ENCODE measurements at places on chromosomes 4 and X.

- H3K4me3 ChIP-seq, result peak overlapping the region; percentile 14
- H3K27ac ChIP-seq, result no peak overlapping the region
- DNase-seq, result no peak
- H3K4me1 ChIP-seq, result no peaks in the 10 kb centered on the region
- no peaks in the 10 kb centered on the region for H3K36me3 ChIP-seq
These were observed 1.8 kb downstream of the VSIG4 start for GRCh38 chrX:66038115-66038514.

- no peaks in the 10 kb centered on the region for H3K4me1 ChIP-seq
- H3K27me3 ChIP-seq, result no peaks in the 10 kb centered on the region
- H3K4me3 ChIP-seq, result no peak overlapping the region
- DNase-seq, result no peak
These were observed 316.7 kb downstream of the RPA4 start for GRCh38 chrX:97200454-97200853.

- DNase-seq, result no peak
- H3K36me3 ChIP-seq, result peaks cover 80% of the 10 kb centered on the region
- peaks cover 5% of the 10 kb centered on the region for H3K4me1 ChIP-seq
- H3K27ac ChIP-seq, result peak overlapping the region; percentile 81
- H3K27me3 ChIP-seq, result no peaks in the 10 kb centered on the region
- no peak overlapping the region for H3K4me3 ChIP-seq
These were observed 19.4 kb downstream of the LYAR start for GRCh38 chr4:4270529-4270928.

DNA sequence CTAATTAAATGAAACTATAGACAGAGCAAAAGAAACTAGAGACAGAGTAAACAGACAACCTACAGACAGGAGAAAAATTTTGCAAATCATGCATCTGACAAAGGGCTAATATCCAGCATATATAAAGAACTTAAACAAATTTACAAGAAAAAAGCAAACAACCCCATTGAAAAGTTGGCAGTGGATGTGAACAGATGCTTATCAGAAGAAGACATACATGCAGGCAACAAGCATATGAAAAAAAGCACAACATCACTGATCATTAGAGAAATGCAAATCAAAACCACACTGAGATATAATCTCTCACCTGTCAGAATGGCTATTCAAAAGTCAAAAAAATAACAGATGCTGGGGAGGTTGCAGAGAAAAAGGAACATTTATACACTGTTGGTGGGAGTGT is 14.8 kb downstream of the ZNF280C start:
- no peaks in the 10 kb centered on the region for H3K4me1 ChIP-seq
- no peak for DNase-seq
- H3K4me3 ChIP-seq, result no peak overlapping the region
- H3K36me3 ChIP-seq, result no peaks in the 10 kb centered on the region

- no peak for DNase-seq
- peaks cover 19% of the 10 kb centered on the region for H3K4me1 ChIP-seq
- H3K4me3 ChIP-seq, result no peak overlapping the region
- H3K27ac ChIP-seq, result no peak overlapping the region
These were observed 98.3 kb downstream of the RAPGEF2 start for GRCh38 chr4:159201168-159201567.

DNA sequence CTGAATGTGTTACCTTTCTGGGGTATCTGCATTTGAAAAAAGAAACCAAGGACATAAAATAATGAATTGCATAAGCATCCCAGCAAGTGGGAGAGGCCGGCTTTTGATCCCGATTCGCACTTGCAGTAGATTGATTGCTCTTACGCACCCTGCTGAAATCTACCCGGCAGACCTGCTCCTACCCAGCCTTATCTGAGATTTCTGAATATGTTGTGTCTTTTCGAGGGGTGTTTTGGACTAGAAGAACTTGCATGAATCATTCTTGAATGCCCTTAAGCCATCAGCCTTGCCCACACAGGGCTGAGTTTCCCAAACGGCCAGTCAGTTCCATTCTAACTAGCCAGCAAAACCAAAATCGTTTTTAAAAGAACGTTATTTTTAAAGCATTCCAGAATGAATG is 174.4 kb upstream of the BCOR start:
- peaks cover 7% of the 10 kb centered on the region for H3K4me1 ChIP-seq
- no peak overlapping the region for H3K4me3 ChIP-seq
- no peaks in the 10 kb centered on the region for H3K36me3 ChIP-seq

DNA sequence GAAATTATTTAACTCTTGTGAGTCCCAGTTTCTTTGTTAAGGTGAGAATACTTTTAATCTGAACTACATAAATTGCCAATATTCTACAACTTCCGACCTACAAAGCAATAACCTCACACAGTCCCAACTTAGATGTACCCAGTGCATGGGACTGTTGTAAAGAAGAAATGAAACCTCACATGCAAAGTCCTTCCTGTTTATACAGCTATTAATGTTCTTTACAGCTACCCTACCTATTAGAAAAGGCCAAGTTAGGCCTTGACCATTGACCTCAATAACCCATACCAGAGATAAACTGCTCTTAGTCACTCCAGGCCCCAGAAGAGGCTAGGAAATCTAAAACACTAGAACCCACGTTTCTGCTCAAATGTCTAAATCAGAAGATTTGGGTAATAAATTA is 920.1 kb upstream of the TENM3 start:
- H3K4me1 ChIP-seq, result no peaks in the 10 kb centered on the region
- H3K36me3 ChIP-seq, result no peaks in the 10 kb centered on the region
- DNase-seq, result no peak
- H3K4me3 ChIP-seq, result no peak overlapping the region
- no peaks in the 10 kb centered on the region for H3K27me3 ChIP-seq

DNA sequence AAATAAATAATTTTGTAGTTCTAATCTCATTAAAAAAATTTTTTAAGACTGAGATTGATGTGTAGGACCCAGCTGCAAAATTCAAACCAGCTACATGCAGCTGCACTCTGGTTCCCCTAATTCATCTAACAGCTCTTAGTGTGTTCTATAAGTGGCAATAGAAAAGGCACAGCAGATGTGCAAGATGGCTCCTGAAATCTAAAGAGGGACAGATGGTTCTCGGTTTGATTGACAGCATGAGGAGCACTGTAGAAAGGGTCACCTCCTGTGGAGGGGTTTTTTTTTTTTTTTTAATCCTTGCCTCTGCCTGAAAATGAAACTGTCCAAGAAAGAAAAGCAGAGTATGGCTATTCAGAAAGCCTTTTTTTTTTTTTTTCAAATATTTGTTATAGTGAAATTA is 16.9 kb upstream of the OCIAD1 start:
- no peaks in the 10 kb centered on the region for H3K27me3 ChIP-seq
- DNase-seq, result no peak
- H3K4me3 ChIP-seq, result no peak overlapping the region
- H3K36me3 ChIP-seq, result no peaks in the 10 kb centered on the region
- no peaks in the 10 kb centered on the region for H3K4me1 ChIP-seq
- no peak overlapping the region for H3K27ac ChIP-seq

DNA sequence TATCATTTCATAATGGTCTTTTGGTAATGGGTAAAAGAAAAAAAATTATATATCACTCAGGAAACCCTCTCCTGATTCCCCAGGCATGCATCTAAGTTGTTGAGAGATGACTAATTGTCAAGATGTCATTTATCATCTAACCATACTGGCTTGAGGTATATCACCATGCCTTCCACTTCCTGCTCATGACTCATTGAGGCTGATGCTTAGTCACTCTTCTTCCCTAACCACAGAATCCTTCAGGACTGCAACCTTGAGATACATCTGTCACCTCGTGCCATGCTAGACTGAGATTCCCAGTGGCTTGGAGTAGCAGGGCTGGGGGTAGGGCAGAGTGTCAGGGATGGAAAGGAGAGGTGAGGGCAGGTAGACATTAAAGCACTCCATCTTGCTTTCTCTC is 782.5 kb upstream of the INTU start:
- no peaks in the 10 kb centered on the region for H3K4me1 ChIP-seq
- no peaks in the 10 kb centered on the region for H3K27me3 ChIP-seq
- no peak for DNase-seq

- no peaks in the 10 kb centered on the region for H3K36me3 ChIP-seq
- no peaks in the 10 kb centered on the region for H3K4me1 ChIP-seq
- H3K4me3 ChIP-seq, result no peak overlapping the region
These were observed 404.2 kb downstream of the MID1IP1 start for GRCh38 chrX:39205467-39205866.

GRCh38 chr4:3199653-3200422 is 49.1 kb upstream of the MSANTD1 start:
- H3K36me3 ChIP-seq, result peaks cover 69% of the 10 kb centered on the region
- H3K4me3 ChIP-seq, result no peak overlapping the region
- no peak for DNase-seq
- H3K27me3 ChIP-seq, result no peaks in the 10 kb centered on the region

GRCh38 chr4:22233230-22233629 is 282.6 kb downstream of the ADGRA3 start:
- no peaks in the 10 kb centered on the region for H3K27me3 ChIP-seq
- no peak for DNase-seq
- no peak overlapping the region for H3K4me3 ChIP-seq
- H3K36me3 ChIP-seq, result no peaks in the 10 kb centered on the region
- no peaks in the 10 kb centered on the region for H3K4me1 ChIP-seq

- H3K27ac ChIP-seq, result no peak overlapping the region
- no peak for DNase-seq
- H3K36me3 ChIP-seq, result peaks cover 13% of the 10 kb centered on the region
- no peaks in the 10 kb centered on the region for H3K27me3 ChIP-seq
- no peak overlapping the region for H3K4me3 ChIP-seq
These were observed 9.3 kb downstream of the RNF4 start for GRCh38 chr4:2478229-2478628.

GRCh38 chr4:81506731-81507130 is 35.0 kb upstream of the RASGEF1B start:
- peaks cover 46% of the 10 kb centered on the region for H3K4me1 ChIP-seq
- H3K4me3 ChIP-seq, result no peak overlapping the region
- H3K27ac ChIP-seq, result peak overlapping the region; percentile 82
- H3K36me3 ChIP-seq, result no peaks in the 10 kb centered on the region

DNA sequence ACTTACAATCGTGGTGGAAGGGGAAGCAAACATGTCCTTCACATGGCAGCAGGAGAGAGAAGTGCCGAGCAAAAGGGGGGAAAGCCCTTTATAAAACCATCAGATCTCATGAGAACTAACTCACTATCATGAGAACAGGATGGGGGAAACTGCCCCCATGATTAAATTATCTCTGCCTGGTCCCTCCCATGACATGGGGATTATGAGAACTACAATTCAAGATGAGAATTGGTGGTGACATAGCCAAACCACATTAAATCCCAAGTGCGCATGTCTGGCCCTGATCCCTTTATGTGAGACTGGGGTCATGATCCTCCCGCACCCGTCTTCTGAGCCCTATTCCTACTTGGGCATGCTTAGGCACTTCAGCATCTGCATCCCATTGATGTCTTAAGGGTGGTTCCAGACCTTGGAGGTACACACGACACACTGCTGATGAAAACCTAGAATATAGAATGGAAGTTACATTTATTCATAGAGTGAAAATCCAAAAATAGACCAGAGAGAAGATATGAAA is 116.0 kb downstream of the PTTG2 start:
- DNase-seq, result no peak
- H3K27me3 ChIP-seq, result no peaks in the 10 kb centered on the region
- no peaks in the 10 kb centered on the region for H3K36me3 ChIP-seq
- H3K4me3 ChIP-seq, result no peak overlapping the region

DNA sequence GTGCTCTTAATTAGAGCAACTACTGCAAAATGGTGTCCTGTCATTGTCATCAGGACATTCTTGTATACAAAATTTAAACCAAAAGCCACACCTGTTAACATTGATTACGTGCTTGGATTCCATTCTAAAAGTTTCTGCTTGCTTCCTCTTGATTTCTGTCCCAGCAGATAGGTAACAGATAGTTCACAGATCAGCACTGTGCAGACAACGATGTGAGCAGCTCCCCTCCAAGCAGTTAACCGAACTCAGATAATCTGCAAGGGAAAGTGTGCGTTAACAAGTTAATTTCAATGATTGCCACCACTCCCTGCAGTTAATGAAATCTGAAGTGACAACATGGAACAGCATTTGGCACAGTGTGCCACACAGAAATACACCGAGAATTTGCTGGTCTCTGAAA is 54.4 kb upstream of the RELL1 start:
- no peaks in the 10 kb centered on the region for H3K36me3 ChIP-seq
- no peak overlapping the region for H3K4me3 ChIP-seq
- no peaks in the 10 kb centered on the region for H3K27me3 ChIP-seq
- no peaks in the 10 kb centered on the region for H3K4me1 ChIP-seq
- no peak for DNase-seq

- H3K27me3 ChIP-seq, result no peaks in the 10 kb centered on the region
- no peak overlapping the region for H3K27ac ChIP-seq
- H3K36me3 ChIP-seq, result no peaks in the 10 kb centered on the region
- no peak overlapping the region for H3K4me3 ChIP-seq
- no peaks in the 10 kb centered on the region for H3K4me1 ChIP-seq
- DNase-seq, result no peak
These were observed 27.8 kb upstream of the WWC2 start for GRCh38 chr4:183071222-183071621.

DNA sequence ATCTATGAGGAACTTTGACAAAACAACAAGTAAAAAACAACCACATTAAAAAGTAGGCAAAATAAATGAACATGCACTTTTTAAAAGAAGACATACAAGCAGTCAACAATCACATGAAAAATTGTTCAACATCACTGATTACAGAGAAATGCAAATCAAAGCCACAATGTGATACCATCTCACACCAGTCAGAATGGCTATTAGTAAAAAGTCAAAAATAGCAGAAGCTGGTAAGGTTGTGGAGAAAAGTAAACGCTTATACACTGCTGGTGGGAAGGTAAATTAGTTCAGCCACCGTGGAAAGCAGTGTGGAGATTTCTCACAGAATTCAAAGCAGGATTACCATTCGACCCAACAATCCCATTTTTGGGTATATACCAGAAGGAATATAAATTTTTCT is 17.0 kb upstream of the LNX1 start:
- H3K36me3 ChIP-seq, result no peaks in the 10 kb centered on the region
- no peak for DNase-seq
- no peaks in the 10 kb centered on the region for H3K4me1 ChIP-seq
- H3K27ac ChIP-seq, result no peak overlapping the region
- H3K27me3 ChIP-seq, result no peaks in the 10 kb centered on the region
- no peak overlapping the region for H3K4me3 ChIP-seq

- DNase-seq, result no peak
- H3K27me3 ChIP-seq, result no peaks in the 10 kb centered on the region
- no peaks in the 10 kb centered on the region for H3K36me3 ChIP-seq
These were observed 39.7 kb downstream of the ITIH6 start for GRCh38 chrX:54758114-54759055.

GRCh38 chrX:142084611-142085010 is 120.5 kb downstream of the MAGEC2 start:
- no peaks in the 10 kb centered on the region for H3K27me3 ChIP-seq
- no peak overlapping the region for H3K4me3 ChIP-seq
- no peak overlapping the region for H3K27ac ChIP-seq
- DNase-seq, result no peak
- H3K36me3 ChIP-seq, result no peaks in the 10 kb centered on the region

GRCh38 chrX:45669715-45670340 is 469.2 kb upstream of the DIPK2B start:
- no peak for DNase-seq
- no peaks in the 10 kb centered on the region for H3K36me3 ChIP-seq
- H3K27me3 ChIP-seq, result no peaks in the 10 kb centered on the region
- no peak overlapping the region for H3K27ac ChIP-seq
- H3K4me3 ChIP-seq, result no peak overlapping the region

- no peak for DNase-seq
- H3K36me3 ChIP-seq, result no peaks in the 10 kb centered on the region
- no peaks in the 10 kb centered on the region for H3K27me3 ChIP-seq
- no peak overlapping the region for H3K4me3 ChIP-seq
- no peak overlapping the region for H3K27ac ChIP-seq
- no peaks in the 10 kb centered on the region for H3K4me1 ChIP-seq
These were observed 932.6 kb downstream of the C4orf33 start for GRCh38 chr4:130028552-130028951.

- no peak overlapping the region for H3K27ac ChIP-seq
- H3K36me3 ChIP-seq, result no peaks in the 10 kb centered on the region
- H3K4me1 ChIP-seq, result no peaks in the 10 kb centered on the region
- H3K27me3 ChIP-seq, result no peaks in the 10 kb centered on the region
- DNase-seq, result no peak
These were observed 53.4 kb downstream of the KDR start for GRCh38 chr4:55071951-55072350.

All from lower lobe of right lung (tissue), 2 donors.